Skeletal muscle cell (primary cell): ENCODE measurements at places on chromosomes 7 and 10.

GRCh38 chr7:41882256-41882655 lies 179.4 kb upstream of the INHBA start:
- no peak for DNase-seq

GRCh38 chr7:95327356-95327755 lies 3.0 kb upstream of the PON1 start:
- no peak for DNase-seq

- DNase-seq, result no peak
Observed at GRCh38 chr7:36005293-36005692, 147.8 kb upstream of the EEPD1 start.

- DNase-seq, result no peak
Observed at GRCh38 chr7:485188-486081, 34.2 kb downstream of the PDGFA start.

DNA sequence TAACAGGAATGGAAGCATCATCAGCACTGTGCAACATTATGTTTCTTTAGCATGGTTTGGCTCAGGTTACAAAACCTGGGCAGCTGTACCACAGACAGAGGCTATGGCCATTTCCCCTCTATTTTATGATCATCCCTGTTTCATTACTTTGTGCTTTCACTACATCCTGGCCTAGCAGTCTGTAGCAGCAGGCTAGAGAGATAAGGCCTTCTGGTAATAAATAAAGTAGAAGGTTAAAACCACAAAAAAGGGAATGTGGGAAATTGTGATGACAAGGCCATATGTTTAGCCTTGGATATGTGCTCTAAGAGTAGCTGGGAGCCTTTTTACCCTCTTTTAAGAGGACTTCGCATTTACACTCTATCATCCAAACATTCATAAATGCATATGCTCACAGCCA lies 266.2 kb upstream of the PHF14 start:
- no peak for DNase-seq

- no peak for DNase-seq
Observed at GRCh38 chr7:6164491-6164890, 107.9 kb downstream of the CYTH3 start.

DNA sequence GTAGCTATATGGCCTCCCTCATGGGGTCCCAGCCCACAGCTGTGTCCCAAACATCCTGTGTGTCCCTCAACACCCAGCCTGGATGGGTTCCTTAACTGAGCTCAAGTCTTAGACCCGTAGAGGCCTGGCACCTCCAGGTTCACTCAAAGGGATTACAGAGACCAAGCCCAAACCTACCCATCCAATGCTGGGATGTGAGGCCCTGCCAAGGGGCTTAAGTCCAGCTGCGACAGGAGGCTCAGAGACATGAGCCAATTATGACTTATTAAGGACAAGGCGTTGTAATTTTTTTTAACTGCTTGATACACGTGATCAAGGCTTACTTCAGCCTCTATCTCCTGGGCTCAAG lies 105.6 kb upstream of the RET start:
- no peak for DNase-seq

- DNase-seq, result no peak
Observed at GRCh38 chr7:13159467-13160184, 472.2 kb downstream of the ARL4A start.
